ENCODE measurements at places on chromosomes 12 and 14.

- no peak for DNase-seq
These were observed 192.4 kb upstream of the NUDT4 start for GRCh38 chr12:93185369-93185741.

DNA sequence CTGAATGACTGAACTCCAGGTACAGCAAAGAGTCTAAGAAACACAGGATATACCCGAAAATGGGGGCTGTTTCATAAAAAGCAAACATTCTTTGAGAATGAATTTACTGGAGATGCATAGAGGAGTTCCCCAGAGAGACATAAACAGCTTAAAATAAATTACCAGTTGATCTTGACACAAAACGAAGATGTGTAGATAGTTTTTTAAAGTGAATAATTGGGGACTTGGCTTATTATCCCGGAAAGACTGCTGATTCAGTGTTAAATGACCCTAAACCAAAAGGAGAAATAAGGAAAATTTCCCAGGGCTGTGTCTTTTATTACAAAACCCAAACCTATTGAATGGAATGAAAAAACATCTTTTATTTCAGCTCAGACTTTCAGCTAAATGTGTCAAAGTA, 1052.8 kb upstream of the TMEM132C start:
- DNase-seq, result no peak

DNA sequence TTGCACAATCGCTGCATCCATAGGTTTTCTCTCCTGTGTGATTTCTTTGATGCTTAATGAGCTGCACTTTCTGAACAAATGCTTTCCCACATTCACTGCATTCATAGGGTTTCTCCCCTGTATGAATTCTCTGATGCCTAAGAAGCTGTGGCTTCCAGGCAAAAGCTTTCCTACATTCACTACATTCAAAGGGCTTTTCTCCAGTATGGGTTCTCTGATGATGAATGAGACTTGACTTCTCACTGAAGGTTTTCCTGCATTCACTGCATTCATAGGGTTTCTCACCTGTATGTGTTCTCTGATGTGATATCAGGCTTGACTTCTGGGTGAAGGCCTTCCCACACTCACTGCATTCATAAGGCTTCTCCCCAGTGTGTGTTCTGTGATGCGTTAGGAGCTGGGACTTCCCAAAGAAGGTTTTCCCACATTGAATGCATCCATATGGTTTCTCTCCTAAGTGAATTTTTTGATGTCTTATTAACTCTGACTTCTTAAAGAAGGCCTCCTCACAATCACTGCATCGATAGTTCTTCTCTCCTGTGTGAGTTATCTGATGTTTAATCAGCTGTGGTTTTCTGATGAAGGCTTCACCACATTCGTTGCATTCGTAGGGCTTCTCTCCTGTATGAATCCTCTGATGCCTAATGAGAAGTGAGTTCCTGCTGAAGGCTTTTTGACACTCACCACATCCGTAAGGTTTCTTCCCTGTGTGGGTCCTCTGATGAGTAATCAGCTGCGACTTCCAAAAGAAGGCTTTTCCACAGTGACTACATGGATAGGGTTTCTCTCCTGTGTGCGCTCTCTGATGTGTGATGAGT, 30.3 kb downstream of the ZNF605 start:
- no peak for DNase-seq

GRCh38 chr12:12533238-12533829, 29.3 kb downstream of the DUSP16 start:
- DNase-seq, result no peak

GRCh38 chr12:47734725-47735480, 9.6 kb upstream of the ENDOU start:
- DNase-seq, result no peak

DNA sequence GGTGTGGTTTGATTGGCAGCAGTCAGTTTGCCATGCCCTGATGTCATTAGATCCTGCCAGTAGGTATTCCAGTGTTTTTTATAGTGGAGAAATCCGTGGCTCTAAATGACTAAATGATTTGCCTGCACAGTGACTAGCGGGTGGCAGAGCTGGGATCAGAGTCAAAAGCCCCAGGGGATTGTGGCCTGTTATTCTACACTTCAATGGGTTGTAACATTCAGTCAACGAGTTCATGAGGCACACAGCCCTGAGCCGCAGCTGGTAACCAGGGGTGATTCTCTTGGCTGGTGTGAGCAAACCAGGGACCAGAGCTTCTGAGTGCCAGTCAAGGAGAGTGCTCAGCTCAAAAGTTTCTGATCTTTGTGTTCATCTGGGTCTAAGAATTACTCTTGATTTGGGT, 1.8 kb downstream of the MYH6 start:
- DNase-seq, result no peak

DNA sequence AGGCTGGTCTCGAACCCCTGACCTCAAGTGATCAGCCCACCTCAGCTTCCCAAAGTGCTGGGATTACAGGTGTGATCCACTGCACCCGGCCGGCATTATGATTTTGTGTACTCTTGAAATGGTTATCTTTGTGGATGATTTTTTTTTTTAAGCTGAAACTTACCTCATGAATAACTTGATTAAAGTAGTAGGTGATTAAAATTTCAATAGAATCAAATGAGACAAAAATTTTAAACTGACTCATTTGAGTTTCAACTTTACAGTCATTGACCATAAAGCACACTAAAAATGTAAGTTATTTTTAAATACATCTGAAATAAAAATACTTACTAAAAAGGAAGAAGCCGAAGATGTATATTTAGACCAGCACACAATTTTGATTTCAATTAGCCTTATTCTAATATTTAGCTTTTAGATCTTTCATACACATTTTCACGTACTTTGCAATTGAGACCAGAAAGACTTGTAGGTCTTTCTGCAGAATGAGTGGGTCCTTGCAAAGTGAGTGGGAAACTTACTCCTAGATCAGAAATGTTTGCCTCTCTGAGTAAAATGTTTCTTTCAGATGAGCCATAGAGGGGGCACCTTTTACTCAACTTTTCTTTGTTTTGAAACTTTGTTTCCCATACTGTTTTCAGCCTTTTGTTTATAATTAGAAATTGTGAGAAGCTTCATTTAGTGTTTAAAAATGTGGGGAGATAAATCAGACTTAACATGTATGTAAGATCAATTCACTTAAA, 34.2 kb downstream of the TMPO start:
- no peak for DNase-seq

- DNase-seq, result peak; percentile 85
These were observed 20.4 kb upstream of the ATP5MC2 start for GRCh38 chr12:53696285-53696654.

GRCh38 chr12:46499901-46500300, 127.3 kb upstream of the SLC38A2 start:
- no peak for DNase-seq

DNA sequence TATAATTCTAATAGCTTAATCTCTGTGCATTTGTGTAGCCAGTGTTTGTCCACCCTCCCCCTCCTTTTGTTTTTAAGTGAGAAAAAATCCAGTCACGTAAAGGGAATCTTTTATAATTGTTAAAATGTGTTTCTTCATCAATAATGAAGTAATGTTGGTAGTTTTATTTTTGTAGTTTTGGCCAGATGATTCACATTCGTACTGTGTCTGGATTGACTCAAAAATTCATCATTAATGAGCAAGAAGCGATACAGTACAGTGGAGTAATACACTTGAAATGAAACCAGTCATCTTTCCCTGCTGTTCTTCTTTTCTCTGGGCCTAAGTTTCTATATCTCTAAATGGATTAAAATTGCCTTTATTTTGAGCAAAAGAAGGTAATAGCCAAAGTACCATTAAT, 86.5 kb downstream of the SRGAP1 start:
- peak; percentile 72 for DNase-seq

- peak; percentile 67 for DNase-seq
These were observed 56.8 kb downstream of the SSH1 start for GRCh38 chr12:108800591-108800990.

GRCh38 chr12:130026608-130027176, 122.9 kb upstream of the TMEM132D start:
- no peak for DNase-seq

- DNase-seq, result no peak
These were observed 629.6 kb downstream of the FSCB start for GRCh38 chr14:43877351-43877960.

GRCh38 chr14:103286968-103287850, 46.8 kb upstream of the EIF5 start:
- no peak for DNase-seq

- DNase-seq, result peak; percentile 33
These were observed 19.4 kb downstream of the FUT8 start for GRCh38 chr14:65431951-65432350.

DNA sequence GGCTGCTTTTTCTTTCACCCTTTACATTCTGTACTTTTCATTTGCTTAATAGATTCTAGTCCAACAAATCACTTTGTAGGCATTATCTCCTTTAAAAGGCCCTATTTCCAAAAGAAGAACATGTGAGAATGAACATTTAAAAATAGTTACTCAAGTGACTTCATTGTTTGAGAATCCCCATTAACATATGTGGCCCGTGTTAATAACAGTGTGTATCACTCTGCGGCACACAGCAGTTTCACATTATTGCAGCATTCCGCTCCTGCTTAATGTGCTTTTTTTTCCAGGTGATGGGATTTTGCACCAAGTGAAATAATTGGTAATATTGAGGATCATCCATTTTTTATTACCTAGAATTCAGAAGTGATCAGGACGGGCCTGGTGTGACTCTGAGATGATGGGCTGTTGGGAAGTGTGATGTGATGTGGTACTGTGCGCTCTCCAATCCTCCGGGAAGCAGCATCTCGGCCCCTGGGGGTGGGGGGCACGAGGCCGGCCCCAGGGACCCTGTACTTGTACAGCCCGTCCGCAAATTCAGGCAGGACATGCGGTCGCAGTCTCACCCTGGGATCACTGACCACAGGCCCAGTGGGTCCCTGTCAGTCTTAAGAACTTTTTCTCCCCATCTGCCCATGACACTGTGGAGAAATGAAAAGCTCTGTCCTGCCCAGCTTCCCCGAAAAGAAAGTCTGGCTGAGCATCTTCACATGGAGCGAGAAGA, 32.9 kb downstream of the SLC15A4 start:
- no peak for DNase-seq

- no peak for DNase-seq
These were observed 69.3 kb downstream of the BCAT1 start for GRCh38 chr12:24879644-24880043.

DNA sequence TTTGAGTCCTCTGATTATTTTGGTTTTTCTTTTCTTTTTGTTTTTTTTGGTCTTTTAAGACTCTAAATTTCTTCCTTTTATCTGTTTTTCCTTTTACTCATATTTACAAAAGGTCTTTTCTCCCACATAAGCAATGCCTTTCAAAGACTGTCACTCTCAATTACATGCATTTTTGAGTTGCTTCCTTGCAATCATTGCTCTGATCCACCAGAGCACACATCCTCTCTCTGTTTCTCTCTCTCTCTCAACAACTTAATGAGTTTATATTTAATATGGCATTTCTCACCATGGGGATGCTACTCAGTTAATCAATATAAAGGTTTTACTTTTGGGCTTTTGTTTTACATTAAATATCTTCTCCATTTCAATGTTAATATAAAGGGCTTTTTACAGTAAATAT, 62.7 kb upstream of the OR10AD1 start:
- no peak for DNase-seq

- peak; percentile 32 for DNase-seq
These were observed 27.4 kb upstream of the DDHD1 start for GRCh38 chr14:53180272-53181221.

DNA sequence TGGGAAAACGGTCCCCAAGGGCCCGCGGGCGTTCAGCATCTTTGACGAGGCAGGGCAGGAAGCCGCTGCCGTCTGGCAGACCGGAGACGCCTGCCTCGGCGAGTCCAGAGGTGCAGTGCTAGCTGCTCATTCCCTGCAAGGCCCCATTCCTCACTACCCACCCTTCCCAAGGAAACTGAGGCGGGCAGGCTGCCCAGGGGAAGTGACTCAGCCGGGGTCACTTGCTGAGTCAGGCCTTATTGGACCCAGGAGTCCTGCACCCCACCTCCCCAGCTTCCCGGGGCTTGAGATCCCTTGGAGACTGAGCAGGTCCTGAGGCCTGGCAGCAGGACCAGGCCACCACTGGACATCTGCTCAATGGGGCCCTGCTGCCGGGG, 3.7 kb downstream of the SH2B3 start:
- no peak for DNase-seq

DNA sequence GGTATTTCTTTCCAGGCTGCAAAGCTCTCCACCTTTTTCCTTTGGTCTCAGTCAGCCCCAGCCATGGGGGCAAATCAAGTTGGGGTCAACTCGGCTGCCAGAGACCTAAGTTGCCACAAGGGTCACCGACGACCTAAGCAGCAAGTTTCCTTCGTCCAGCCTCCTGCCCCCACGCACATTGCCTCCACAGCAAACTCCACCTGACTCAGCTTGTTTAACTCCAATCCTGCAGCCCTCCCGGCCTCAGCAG, 767 bp upstream of the KCNMB4 start:
- DNase-seq, result no peak

GRCh38 chr14:85813040-85813439, 283.1 kb downstream of the FLRT2 start:
- no peak for DNase-seq

- DNase-seq, result peak; percentile 29
These were observed 7.8 kb downstream of the C1RL start for GRCh38 chr12:7101047-7101693.

DNA sequence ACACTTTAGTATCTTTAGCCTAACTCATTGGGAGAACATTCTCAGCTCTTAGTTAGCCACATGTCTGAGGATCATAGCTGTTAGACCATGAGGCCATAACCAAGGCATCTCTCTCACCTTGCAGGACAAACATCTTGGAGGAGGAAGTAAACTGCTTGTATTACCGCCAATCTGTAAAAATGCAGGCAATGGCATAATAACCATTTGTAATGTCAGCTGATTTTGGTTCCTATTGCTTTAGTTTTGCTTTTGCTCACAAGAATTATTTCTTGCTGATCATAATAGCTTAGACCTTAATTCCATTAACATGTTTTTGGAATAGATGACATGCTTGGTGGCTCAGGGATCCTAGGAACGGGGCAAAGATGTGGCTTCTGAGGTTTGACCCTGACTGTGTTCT, 16.4 kb upstream of the GSG1 start:
- no peak for DNase-seq

DNA sequence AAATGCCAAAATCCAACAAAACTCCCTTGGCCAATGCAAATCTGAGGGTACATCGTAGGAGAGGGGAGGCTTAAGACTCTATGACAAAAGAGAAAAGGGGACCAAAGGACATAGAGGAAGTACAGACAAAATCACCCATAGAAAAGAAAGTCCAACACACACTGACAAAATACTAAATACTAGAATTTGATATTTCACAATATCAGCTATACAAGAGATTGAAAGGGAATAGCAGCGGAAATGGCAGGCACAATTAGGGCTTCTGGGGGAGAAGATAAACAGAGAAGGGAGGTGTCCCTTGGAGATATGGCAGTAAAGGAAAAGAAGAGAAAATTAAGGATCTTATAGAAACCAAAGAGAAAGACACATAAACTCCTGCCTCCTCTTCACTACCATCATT, 29.0 kb downstream of the ATP2B1 start:
- DNase-seq, result no peak
